ENCODE measurements at places on chromosomes 1 and 21.

DNA sequence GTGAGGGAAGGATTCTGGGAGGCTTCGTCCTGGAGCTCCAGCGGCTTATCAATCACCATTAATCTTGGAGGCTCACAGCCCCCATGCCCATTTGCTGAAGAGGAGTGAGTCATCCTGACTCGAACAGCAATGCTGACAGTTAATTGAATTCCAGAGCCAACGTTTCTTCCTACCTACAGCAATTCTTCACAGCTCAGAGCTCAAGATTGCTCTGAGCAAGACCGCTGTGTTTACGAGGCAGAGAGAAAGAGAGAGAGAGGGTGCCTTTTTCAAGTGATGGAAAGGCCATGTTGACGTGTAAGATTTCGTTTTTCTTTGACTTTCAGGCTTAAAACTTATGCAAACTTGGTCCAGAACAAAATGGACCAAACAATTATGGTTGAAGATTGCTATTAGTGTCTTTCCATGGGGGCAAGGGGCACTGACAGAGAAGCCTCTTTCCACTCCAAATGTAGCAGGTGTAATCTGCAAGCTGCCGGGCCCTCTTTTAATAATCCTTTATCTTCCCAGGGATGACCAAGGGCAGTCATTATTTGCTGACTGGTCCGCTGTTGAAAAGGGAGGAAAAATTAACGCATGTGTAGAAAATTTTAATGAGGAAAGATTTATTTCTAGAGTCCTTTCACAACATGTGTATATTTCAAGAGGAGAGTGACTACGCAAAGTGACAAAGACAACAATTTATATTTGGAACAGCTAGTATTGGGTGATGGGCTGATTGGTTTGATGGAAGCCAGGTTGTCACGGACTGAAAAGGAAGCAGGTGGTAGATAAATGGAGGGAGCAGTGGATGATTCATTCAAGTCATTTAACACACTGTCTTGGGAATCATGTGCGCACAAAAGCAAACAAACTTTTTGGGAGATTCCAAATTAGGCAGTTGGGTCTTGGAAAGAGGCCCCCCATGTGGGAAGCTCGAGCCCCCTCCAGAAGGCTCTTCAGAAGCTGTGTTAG is 136.1 kb upstream of the IRF2BP2 start:
- DNase-seq, result no peak

DNA sequence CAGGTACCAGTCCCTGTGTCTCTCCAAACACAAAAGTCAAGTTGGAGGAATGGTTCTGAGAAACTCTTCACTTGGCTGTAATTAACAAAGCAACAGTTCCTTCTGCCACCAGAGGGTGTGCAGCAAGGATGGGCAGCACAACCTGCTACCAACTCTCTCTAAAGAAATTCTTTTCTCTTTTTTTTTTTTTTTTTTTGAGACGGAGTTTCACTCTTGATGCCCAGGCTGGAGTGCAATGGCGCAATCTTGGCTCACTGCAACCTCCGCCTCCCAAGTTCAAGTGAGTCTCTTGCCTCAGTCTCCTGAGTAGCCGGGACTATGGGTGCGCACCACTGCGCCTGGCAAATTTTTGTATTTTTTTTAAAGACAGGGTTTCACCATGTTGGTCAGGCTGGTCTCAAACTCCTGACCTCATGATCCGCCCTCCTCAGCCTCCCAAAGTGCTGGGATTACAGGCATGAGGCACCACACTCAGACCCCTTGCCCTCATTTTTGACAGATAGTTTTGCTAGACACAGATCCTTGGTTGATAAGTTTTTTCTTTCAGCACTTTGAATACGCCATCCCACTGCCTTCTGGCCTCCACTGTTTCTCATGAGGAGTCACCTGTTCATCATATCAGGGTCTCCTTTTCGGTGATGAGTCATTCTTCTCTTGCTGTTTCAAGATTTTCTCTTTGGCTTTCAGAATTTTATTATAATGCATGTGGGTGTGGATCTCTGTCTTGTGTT is 12.1 kb upstream of the DEGS1 start:
- no peak for DNase-seq

GRCh38 chr1:154223621-154224020 is 2.9 kb downstream of the UBAP2L start:
- no peak for DNase-seq

GRCh38 chr1:47280142-47280541 is 33.8 kb downstream of the STIL start:
- DNase-seq, result no peak

GRCh38 chr1:147567594-147568381 is 26.5 kb downstream of the BCL9 start:
- DNase-seq, result no peak

GRCh38 chr1:76690766-76691165 is 176.5 kb upstream of the ST6GALNAC5 start:
- no peak for DNase-seq

Data from activated naive CD8-positive, alpha-beta T cell treated with anti-CD3 and anti-CD28 coated beads, Interleukin-2, amount 50 U/mL, for 24 hours (primary cell).